Activated naive CD8-positive, alpha-beta T cell treated with anti-CD3 and anti-CD28 coated beads, Interleukin-2, amount 50 U/mL, for 24 hours (primary cell): ENCODE measurements at places on chromosomes 12 and 14.

GRCh38 chr12:106035421-106035820 is 103.3 kb downstream of the NUAK1 start:
- no peak overlapping the region for H3K27ac ChIP-seq
- no peak overlapping the region for H3K4me3 ChIP-seq

- no peak for DNase-seq
- H3K4me1 ChIP-seq, result no peaks in the 10 kb centered on the region
- H3K27ac ChIP-seq, result no peak overlapping the region
- H3K27me3 ChIP-seq, result no peaks in the 10 kb centered on the region
- no peak overlapping the region for H3K4me3 ChIP-seq
Measured at GRCh38 chr14:104351849-104352492, 213.6 kb downstream of the KIF26A start.

GRCh38 chr12:87302126-87302745 is 727.0 kb downstream of the C12orf50 start:
- DNase-seq, result no peak
- H3K36me3 ChIP-seq, result no peaks in the 10 kb centered on the region
- H3K27me3 ChIP-seq, result no peaks in the 10 kb centered on the region
- no peak overlapping the region for H3K4me3 ChIP-seq

- peaks cover 31% of the 10 kb centered on the region for H3K4me1 ChIP-seq
- no peaks in the 10 kb centered on the region for H3K27me3 ChIP-seq
- peaks cover 26% of the 10 kb centered on the region for H3K36me3 ChIP-seq
- DNase-seq, result peak; percentile 92
- H3K27ac ChIP-seq, result peak within 1 kb of the TSS; percentile 100
Measured at GRCh38 chr12:132887513-132888351, at the start of gene CHFR. CHFR (minus strand) TSS chr12:132887605; CDS start chr12:132887328, 277 bp downstream.

DNA sequence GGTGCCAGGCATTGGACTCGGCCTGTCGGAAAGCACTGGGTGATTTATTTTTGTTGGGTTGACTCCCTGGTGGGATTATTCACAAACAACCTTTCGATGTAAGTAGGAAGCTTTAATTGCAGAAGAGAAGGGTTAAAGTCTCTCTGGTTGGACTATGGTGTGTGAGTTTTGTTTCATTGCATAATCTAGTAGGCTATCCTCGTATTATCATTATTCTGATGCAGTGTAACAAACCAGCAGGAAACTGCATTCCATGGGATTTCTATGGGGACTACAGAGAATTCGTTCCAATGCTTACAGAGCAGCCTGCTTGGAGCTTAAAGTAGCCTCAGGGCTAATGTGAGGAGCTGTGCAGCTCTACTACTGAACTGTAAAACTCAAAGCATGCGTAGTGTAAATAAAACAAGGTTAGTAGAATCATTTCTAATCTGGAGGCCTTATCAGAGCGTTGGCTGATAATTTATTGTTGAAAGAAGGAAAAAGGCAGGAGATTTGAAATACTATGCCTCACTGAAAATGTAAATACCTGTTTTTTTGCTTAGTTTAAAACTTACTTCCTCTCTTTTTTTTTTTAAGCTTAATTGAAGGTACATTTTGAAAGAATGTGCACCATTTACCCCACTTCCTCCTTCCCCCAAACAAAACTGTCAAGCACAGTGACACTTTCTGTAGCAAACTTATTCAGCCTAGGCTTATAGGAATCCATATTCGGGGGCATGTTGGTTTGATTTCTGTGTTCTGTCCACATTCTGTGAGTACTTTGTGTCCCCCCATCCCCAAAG is 226.7 kb downstream of the NPAS3 start:
- H3K27ac ChIP-seq, result no peak overlapping the region
- no peak for DNase-seq
- no peaks in the 10 kb centered on the region for H3K36me3 ChIP-seq
- H3K4me1 ChIP-seq, result no peaks in the 10 kb centered on the region

DNA sequence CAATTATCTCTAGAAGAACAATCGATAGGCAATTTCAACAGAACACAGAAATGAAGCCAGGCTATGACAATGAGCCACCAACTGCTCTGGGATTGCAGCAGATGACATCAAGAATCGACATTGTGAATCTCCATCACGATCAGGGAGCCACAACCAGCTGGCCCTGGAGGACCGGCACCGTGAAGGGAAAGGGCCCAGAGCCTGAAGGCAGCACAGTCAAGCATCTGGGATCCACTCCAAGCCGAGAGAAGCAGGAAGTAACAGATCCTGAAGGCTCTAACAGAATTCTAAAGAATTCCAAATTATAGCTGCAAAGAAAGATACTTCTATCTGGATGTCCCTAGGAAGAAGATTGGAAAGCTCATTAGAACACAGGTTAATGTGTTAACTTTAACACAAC is 61.0 kb downstream of the LRRC74A start:
- no peak for DNase-seq
- peaks cover 4% of the 10 kb centered on the region for H3K4me1 ChIP-seq
- H3K27ac ChIP-seq, result no peak overlapping the region
